ENCODE measurements at places on chromosomes 12 and 14.

- no peak for DNase-seq
These were observed 11.5 kb upstream of the OR11G2 start for GRCh38 chr14:20179218-20179617.

- no peak for DNase-seq
These were observed 94.1 kb downstream of the SLC8A3 start for GRCh38 chr14:70094631-70095030.

DNA sequence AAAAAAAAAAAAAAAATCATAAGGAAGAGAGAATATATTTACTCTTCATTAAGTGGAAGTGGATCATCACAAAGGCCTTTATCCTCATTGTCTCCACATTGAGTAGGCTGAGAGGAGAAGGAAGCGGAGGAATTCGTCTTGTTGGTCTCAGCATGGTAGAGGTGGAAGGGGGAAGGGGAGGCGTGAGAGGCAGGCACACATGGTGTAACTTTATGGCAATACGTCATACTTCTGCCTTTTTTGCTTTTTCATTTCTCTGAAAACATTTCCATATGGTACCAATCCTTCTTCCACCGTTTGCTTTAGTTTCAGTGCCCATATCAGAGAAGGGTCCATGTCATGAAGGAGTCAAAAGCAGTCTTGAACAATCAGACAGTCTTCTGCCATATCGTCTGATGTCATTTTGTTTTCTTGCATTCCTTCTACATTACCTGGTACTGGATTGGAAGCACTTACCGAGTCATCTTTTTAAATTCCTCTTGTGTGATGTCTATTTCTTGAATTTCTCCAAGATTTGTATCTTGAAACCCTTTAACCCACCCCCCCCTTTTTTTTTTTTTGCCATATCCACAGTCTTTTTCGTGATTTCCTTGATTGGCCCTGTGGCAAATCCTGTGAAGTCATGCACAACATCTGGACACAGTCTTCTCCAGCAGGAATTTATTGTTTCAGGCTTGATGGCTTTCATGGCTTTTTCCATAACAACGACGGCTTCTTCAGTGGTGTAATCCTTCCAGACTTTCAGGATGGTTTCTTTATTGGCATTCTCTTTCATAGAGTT lies 8.9 kb downstream of the FUT8 start:
- DNase-seq, result no peak

DNA sequence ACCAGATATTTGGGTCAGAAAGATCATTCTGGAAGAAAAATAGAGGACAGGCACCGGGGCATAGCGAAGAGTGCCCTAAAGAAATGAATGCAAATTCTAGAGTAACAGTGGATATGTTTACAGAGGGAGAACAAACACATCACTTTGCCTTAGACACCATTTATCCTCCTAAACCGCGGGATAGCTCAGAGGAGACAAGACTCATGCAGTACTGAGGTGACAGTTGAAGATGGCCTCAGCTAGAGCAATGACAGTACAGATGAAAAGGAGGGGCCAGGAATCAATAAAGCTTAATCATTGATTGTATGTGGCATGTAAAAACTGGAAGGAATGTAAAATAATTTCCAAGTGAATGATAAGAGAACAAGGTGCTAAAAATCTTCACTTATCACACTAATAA lies 10.5 kb upstream of the PPP1R12A start:
- no peak for DNase-seq

DNA sequence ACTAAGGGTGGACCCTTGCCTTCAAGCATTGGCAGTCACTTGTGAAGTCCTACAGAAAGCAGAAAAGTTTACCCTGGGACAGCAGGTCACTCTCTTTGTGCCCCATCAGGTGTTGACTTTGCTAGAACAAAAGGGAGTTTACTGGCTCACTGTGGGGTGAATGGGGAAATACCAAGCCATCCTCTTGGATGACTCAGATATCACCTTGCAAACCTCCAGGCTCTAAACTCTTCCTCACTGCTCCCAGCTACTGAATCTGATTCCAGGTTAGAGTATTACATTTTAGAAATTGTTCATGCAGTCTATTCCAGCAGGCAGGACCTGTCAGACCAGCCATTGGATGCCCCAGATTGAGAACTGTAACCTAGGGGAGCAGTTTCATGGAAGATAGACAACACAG lies 7.3 kb upstream of the EDDM3B start:
- DNase-seq, result no peak

DNA sequence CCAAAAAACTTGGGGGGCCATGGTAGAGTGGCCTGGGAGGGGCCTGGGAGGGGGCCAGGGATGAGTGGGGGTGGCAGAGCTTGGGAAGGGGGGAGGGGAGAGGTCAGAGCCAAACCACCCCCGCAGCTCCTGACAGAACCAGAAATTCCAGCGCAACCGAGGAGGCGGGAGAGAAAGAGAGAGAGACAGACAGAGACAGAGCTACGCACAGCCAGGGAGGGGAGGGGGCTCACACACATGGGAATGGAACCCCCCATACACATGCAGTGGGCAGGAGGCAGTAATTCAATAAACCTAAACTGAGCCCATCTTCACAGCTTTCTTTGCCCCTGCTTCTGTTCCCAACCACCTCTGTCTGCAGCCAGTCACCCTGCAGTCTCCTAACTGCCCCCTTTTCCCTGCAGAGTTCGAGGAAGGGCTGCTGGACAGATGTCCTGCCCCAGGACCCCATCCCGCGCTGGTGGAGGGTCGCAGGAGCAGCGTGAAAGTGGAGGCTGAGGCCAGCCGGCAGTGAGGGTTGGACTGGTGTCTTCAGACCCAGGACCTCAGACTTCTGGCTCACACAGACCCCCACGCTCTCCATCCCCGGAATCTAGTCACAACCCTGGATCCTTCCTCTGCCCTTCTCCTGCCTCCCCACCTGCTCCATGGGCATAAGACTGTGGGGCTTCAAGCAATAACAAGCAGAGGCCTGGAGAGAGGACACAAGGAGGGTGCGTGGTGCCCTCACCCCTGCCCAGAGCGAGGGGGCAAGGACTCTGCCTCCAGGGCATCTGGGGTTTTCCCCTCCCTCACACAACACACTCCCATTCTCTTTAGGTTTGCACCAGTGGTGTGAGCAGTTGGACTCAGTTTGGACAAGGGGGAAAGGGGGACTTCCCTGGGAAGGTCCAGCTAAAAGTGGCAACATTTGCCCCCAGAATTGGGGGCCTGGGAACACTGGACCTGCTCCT lies 5.6 kb downstream of the NAB2 start:
- no peak for DNase-seq

GRCh38 chr14:71290960-71291466 lies 383.8 kb downstream of the PCNX1 start:
- no peak for DNase-seq

DNA sequence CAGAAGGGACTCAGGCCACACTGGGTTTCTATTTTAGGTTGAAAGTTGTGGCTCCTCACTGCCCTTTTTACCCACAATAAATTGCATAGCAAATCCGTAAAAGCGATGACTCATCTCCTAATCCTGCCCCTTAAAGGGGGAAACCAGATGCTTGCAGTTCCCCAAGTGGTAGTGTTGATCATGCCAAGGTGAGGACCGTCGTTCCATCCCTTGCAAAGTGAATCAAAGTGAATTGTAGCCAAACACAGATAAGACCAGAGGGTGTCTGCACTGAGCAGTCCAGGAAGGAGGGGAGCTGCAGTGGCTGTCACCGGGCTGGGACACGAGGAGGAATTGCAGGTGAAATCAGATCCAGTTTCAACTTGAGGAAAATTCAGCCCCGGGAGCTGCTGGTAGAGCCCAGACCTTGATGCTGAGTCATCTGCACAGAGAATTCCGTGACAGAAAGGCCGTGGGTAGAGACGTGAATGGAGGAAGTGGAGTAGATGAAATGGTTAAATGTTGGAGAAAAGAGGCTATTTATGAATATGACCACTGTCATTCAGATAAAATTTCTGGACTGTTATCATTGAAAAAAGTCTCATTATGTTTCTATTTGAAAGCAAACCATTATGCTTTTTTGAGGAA lies 44.2 kb upstream of the MMP17 start:
- no peak for DNase-seq

- no peak for DNase-seq
These were observed 983.2 kb downstream of the BCL11B start for GRCh38 chr14:98288825-98289224.

GRCh38 chr12:7915661-7916403 lies 20.2 kb downstream of the SLC2A3 start:
- no peak for DNase-seq

GRCh38 chr14:102363182-102363943 lies 622 bp downstream of the TECPR2 start:
- no peak for DNase-seq

- DNase-seq, result no peak
These were observed 78.6 kb downstream of the SLC15A5 start for GRCh38 chr12:16198884-16199283.

GRCh38 chr12:27052176-27052575 lies 29.8 kb downstream of the MED21 start:
- DNase-seq, result no peak

DNA sequence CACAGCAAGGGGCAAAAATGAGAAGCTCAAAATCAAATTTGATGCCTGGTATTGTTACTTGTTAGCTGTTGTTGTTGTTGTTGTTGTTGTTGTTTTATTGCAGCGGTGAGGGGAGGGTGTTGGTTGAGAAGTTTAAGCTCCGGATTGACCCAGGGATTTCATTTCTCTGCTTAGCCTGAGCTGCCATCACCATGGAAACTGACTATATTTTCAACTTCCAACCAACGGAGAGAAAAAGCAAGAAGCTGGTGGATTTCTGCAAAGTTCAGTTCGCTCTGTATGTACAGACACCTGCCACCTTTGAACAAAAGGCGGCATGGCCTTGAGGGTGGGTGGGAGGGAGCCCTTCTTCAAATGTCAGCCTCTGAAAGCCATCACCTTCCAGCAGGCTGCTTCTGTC lies 194.5 kb upstream of the NOS1 start:
- no peak for DNase-seq

DNA sequence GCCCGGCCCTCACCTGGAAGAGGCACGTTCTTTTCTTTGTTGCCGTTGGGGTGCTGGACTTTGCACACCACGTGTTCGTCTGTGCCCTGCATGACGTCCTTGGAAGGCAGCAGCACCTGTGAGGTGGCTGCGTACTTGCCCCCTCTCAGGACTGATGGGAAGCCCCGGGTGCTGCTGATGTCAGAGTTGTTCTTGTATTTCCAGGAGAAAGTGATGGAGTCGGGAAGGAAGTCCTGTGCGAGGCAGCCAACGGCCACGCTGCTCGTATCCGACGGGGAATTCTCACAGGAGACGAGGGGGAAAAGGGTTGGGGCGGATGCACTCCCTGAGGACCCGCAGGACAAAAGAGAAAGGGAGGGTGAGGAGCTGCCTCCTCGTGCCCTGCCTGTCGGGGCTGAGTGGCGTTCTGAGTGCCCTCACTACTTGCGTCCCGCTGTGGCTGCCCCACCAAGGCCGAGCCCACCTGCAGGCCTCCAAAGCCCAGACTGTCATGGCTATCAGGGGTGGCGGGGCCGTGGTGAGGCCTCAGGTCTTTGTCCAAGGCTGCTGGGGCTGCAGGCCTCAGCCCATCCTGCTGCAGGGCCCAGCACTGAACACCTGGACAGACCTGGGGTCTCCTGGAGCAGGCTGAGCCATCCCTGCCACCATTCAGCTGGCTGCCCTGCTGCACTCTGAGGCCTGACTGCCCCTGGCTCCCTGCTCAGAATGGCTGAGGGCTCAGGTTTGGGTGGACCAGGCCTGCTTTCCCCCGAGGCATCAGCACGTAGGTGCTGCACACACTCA lies 329.7 kb downstream of the TMEM121 start:
- no peak for DNase-seq

DNA sequence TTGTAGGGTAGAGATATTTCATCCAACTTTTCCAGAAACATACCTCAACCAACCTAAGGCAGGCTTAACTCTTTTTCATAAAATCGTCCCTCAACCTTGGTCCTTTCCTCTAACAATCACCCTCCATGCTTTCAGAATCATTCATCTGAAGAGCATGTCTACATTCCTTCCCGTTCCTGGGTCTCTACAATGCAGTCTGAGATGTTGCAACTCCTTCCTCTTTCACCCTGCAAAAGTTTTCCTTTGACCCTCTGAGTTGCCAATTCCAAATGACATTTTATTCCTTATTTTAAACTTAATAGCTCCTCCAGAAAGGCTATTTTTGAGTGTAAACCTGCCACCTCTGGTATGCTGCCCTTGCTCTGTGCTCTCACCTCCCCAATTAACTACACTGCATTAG lies 16.7 kb downstream of the SLC7A7 start:
- DNase-seq, result no peak
